ENCODE measurements at places on chromosomes 6 and 20. TPM values are rescaled to one million over a fixed set of nuclear protein-coding genes. Genes with fewer than 3 reads are reported as not detected.

ZBTB46 gene
- 32.0 TPM for total RNA-seq

MTFR2 gene
- not detected for total RNA-seq

ULBP2 gene
- total RNA-seq: 0.34 TPM

CLVS2 gene
- total RNA-seq: 6.2 TPM

ADGRF5 gene
- 51.2 TPM for total RNA-seq

BTN1A1 gene
- not detected for total RNA-seq

WFDC9 gene
- not detected for total RNA-seq

C6orf52 gene
- not detected for total RNA-seq

SAPCD1 gene
- total RNA-seq: not detected

OPN5 gene
- not detected for total RNA-seq

BNIP5 gene
- not detected for total RNA-seq

CST3 gene
- 205 TPM for total RNA-seq

CDSN gene
- not detected for total RNA-seq

NPEPL1 gene
- total RNA-seq: 28.2 TPM

HMGCLL1 gene
- 0.58 TPM for total RNA-seq

Data from uterus (tissue), 4 donors.